ENCODE measurements at places on chromosomes 12 and 14.

- no peak for DNase-seq
Measured at GRCh38 chr14:70884595-70885342, 22.5 kb upstream of the PCNX1 start.

DNA sequence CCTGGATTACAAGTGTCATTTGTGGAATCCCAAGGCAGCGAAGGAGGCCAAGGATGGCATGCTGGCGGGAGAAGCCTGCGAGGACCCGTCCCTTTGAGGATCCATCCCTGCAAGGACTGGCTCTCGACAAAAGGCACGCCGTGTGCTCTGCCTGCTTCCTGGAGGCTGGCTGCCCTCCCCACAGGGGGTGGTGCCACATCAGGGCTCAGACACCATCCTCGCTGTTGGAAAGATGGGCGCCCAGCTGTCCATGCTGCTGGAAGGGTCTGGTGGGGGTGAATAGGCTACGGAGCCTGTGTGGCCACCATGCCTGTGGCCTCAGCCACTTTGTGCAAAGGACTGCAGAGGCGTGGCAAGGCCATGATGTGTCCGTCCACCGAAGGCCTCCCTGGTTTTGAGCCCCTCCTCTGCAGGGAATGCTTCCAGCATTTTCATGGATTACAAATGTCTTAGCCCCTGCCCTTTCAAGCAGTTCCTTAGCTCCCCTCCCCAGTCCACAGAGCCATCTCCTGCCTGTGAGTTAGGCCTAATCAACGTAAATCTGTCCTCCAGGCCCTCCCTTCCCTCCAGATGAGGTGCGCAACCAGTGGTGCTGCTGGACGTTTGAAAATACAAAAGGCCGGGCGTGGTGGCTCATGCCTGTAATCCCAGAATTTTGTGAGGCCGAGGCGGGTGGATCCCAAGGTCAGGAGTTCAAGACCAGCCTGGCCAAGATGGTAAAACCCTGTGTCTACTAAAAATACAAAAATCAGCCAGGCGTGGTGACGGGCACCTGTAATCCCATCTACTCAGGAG is 22.1 kb downstream of the ZBTB42 start:
- DNase-seq = no peak

GRCh38 chr14:71115821-71116567 is 208.7 kb downstream of the PCNX1 start:
- DNase-seq = no peak

DNA sequence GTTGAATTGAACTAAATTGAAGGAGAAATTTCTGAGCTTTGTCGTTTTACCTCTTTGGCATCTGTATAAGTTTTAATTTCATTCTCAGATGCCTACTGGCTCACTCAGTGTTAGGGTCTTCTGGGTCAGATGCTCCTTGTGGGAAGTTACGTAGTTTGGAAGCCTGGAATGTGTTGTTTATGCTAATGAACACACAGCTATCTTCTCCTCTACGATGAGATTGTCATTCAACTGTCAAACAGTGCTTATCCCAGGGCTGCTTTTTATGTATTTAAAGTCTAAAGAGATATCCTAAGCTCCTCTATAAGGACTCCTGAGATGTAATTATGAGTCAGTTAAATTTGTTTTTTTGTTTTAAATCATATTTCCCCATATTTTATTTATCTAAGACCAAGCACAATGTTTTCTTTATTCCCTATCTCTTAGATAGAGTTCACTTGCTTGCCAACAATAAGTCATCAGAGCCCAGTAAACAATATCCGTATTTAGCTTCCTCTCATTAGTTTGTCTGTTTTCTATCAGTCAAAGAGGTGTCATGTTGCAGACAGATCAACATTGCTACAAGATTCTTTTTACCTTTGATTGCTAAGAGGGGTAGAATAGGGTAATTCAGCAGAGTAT is 368.0 kb upstream of the PDE3A start:
- no peak for DNase-seq

DNA sequence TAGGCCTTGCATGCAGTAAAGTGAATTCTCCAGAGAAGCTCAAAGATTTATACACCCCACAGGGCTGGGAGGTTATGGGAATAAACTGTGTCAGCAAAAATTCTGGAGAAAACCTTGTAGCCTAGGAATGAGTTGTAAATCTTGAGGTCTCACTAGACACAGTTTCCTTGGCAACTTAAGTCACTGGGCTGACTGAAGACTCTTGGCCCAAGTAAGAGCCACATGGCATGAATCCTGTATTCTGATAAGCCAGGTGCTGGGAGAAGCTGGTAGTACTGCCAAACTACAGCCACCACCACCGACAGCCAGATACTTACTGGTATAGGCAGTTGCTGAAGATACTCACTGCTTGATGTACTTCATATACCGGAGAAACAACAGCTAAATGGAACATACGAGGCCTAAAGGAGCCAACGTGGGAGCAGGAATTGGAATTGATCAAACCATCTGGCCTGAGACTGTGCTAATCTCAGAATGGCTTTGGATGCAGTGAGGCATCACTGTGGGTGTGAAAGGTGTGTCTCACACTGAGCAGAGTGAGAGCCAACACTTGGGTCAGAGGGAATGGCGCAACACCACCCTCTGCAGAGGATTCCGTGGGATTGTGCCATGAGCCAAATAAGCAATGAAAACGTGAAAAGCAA is 102.8 kb upstream of the TMCC3 start:
- no peak for DNase-seq

GRCh38 chr12:80708975-80709328 is 1.5 kb downstream of the MYF6 start:
- no peak for DNase-seq

DNA sequence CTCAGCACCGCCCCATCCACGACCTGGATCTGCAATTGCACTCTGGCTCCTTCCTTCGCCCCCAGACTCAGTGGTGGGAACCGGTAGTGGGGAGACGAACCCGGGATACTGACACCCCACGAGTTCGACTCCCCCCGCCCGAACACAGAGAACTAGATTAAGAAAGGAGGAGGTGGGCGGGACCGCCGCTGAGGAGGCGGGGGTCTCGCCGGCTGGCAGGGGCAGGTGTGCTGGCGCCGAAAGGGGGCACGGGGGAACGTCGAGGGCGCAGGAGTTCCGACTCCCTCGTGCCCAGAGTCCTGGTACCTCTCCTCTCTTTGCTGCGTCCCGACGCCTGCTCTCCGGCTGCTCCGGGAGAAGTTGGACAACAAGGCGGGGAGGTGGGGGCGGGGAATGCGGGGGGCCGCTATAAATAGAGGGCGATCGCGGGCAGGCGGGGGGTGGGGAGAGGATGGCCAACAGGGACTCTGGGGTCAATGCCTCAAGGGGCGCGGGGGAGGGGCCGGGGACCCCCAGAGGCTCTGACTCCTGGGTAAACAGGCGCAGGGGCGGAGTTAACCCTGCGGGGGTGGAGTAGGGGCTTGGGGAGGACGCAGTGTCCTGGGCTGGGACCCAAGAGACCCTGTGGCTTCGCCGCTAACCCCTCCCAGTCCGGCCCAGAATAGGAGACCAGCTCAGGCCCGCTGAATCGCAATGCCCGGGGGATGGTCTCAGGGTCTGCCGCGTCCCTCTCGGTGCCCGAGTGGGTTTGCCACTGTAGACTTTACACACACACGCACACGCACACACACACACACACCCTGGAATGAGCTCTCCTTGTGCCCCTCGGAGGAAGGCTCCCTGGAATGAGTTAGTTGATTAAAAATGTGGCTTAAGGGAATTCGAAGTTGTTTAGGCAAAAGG is 761 bp upstream of the NDRG2 start:
- no peak for DNase-seq

DNA sequence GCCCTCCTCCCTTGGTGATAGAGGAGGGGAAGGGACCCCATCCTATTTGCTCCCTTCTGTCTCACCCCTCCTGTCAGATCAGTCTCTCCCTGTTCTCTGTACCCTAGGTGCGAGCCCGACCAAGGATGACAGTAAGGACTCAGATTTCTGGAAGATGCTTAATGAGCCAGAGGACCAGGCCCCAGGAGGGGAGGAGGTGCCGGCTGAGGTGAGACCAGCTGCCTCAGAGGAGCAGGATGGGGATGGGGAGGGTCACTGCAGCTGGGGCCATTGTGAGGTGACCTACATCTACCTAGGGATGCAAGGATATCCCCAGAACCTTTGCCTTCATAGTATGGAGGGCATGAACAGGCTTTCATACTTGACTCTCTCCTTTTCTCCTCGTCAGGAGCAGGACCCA is 22.2 kb downstream of the AGAP2 start:
- no peak for DNase-seq

- DNase-seq = no peak
Measured at GRCh38 chr12:79527473-79527872, 163.3 kb downstream of the PAWR start.
